Glomerular endothelial cell (primary cell): ENCODE measurements at places on chromosomes 7 and 10. TPM values are rescaled to one million over a fixed set of nuclear protein-coding genes. Genes with fewer than 3 reads are reported as not detected.

The PIK3CG gene
- 8.8 and 14.8 TPM in 2 replicates for total RNA-seq

The CASTOR2 gene
- total RNA-seq, result 17.7 and 21.3 TPM in 2 replicates

The LIPM gene
- total RNA-seq, result not detected in 2 replicates

DNA sequence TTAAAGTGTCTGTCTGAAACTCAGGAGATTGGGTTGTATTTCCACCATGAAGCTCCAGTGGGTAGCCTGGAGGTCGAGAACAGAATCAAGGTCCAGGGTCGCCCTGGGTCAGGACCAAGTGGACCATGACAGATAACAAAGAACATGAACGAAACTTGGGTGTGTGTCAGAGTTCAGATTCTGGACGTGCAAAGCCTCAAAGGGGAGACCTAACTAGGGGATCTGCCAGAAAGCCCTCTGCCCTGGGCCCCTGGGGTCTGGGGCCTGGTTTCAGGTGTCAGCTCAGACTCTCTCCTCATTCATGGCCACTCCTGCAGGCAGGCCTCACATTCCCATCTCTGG lies 1.6 kb downstream of the RASSF4 start:
- DNase-seq, result no peak

DNA sequence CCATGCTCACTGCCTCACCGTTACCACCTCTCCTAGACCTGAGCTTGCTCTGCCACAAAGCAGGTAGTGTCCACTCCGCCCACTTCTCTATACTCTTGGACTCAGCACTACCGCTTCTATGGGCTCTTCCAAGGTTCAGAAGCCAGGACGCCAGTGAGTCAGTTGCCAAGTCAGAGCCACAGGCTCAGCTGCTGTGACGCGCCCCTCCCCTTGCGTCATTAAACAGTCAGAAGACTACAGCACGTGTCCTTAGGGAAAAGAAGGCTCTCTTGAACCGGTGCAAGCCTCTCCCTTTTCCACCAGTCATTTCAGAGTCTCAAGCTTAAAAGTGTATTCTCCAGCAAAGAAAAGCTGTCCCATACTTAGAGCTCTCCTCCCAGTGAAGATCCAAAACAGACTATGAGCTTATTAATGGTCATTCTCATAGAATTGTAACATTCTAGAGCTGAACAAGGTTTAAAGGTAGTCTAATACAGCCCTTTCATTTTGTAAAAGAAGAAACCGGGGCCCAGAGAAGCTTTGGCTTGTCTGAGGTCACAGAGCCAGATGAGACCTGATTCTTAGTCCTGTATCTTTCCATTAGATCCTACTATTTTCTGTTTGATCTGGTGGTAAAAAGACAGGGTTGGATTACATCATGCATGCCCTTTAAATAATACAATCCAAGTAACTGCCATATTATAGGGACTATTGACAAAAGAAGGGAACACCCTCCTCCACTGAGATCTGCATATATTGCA lies 40.9 kb upstream of the MET start:
- DNase-seq, result no peak

GRCh38 chr7:154975984-154976383 lies 26.9 kb downstream of the PAXIP1 start:
- DNase-seq, result no peak

- DNase-seq, result no peak
Measured at GRCh38 chr10:21172930-21173801, 276.1 kb upstream of the NEBL start.

DNA sequence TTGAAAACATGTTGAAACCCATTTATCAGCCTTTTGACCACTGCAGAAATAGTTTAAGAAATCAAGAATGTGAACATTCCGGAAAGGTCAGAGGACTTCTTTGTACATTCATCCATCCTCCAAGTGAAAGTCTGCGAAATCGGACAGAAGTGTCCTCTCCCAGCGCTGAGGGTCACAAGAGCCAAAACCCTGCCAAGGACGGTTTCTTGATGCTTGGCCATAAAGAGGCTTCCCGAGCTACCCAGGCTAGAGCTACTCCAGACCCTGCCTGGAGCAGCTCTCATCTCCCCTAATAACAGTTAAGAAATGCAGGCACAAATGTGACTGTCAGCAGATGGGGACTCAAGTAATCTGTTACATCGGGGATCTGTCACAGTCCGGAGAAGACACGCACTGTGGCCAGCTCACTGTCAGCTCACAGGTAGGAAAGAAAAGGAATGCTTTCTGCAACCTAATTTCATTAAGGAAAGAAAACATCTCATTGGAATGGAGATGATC lies 4.5 kb upstream of the CYTH3 start:
- no peak for DNase-seq

- DNase-seq, result no peak
Measured at GRCh38 chr10:92122941-92123450, 167.9 kb downstream of the CPEB3 start.

DNA sequence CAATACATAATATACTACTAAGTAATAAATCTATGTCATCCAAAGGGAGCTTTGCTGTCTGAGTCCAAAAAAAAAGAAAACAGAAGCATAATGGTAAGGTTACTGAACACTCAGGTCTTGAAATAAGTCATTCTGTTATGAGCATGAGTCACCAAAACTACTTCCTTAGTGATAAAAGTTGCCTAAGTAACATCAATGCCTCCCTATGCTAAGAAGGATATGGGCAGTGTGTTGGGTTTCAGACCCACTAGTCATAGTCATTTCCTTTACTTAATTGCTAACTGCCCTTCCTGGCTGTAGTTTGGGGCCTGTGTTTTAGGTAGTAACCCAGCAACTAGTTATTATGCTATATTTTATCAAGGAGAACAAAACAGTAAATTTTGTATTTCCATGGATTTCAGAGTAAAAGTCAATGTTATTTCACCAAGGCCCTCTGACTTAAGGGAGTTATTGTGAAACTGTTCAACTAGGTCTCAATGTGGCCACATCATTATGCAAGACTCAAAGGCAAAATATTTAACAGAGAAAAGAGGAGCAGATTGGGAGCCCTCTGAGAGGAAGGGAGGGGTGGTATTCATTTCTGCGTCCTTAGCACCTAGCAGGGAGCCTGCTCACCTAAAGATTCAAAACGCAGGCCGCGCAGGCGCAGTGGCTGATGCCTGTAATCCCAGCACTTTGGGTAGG lies 11.7 kb upstream of the VIM start:
- DNase-seq, result peak; percentile 100

GRCh38 chr10:109773288-109774120 lies 149.8 kb downstream of the XPNPEP1 start:
- no peak for DNase-seq

DNA sequence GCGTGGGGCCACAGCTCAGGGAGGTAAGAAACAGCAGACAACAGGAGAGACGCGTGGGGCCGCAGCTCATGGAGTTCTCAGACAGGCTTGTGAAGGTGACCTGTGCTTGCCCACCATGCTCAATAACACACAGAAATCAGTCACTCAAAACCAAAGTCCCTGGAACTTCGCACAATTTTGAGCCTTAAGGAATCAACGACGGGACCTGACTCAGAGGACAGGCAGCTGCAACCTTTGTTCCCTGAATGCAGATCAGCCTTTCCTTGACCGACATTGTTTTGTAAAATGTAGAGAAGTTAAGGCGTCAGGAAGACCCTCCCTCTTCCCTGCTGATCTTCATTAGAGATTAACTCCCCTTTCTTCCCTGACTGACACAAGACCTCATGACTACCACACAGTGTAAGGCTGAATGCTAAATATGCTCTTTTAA lies 8.5 kb upstream of the KNDC1 start:
- DNase-seq, result no peak

DNA sequence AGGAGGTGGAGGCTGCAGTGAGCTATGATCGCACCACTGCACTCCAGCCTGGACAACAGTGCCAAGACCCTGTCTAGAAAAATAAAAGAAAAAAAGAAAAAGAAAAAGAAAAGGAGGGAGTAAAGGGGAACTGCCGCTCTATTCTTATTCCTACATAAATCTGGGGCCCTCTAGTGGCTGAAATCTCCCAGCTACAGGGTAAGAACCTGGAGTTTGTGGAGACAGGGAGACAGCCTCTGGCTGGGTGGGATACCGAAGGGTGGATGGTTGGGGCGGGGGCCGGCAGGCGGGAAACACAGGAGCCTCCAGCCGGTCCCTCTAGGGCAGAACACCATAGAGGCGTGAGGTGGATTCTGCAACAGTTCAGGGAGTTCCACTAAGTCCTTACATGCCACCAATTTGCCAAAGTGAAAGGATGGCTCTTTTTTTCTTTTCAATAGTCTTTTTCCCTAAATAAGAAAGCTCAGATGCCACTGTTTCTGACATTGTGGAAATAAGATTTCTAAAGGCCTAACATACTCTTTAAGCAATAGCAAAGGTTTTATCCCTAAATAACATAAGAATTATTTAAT lies 117.3 kb downstream of the SVIL start:
- DNase-seq, result no peak

GRCh38 chr10:13658264-13658663 lies 71.5 kb downstream of the PRPF18 start:
- DNase-seq, result no peak

DNA sequence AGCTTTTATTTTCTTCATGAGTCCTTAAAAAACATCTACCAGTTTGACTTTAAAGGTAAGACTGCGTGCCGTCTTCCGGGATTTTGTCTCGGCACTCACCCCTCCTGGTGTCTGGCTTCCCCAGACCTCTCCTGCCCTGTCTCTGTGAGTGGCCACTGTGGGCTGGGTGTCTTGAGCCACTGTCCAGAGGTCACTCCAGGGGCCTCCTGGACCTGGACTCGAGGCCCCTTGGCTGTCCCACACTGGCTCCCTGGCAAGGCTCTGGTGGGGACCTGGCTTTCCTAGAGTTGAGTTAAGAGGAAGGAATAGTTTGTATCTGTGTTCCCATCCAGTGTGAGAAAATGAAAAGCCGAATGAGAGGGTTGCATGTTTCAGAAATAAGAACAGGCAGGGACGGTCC lies 95.5 kb downstream of the NKX6-2 start:
- no peak for DNase-seq

DNA sequence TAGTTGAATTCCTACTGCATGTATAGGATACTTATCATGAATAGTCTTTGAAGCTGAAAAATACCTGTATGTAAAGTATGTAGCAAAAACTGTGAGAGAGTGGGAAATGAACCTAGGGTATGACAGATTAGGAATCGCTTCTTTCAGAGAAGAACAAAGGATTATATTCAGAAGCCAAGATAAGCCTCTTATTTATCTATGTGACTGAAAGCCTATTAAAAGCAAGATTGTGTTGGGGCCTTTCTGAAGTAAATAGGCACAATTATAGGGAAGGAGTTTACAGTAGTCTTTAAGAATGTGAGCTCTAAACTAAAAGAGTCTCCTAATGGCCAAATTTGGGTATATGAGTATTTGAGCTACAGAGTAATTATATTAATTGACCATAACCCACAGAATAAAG lies 102.1 kb downstream of the MTERF1 start:
- no peak for DNase-seq

DNA sequence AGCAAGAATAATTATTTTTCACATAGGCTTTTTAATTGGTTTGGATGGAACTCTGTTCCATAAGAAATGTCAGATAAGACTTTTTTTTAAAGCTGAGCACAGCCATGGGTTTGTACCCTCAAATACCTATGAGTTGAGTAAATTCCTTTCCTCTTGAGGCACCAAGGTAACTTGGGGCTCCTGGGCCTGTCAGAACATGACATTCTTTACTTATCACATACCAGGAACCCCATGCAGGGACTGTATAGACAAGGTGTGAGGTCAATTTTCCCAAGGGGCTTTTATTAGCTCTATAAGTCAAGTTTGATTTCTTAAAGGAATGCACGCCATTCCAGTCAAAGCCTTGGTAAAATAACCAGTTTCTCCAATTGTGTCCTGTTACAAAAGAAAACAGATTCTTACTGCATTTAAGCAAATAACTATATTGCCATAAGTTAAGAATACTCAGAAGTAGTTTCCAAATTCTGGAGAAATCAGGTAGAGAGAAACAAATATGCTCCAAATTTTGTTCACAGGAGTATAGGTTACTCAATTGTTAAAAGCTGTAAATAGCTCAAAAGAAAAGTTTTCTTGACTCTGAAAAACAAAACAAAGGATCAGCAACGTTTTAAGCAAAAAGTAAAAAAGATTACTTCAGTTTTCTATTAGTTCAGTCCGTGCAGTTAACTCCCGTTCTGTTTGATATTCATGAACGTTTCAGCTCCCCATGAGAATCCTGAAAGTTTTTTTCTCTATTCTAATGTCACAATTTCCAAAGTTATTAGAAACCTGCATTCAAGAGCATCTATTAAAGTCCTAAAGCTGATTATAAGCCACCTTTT lies 167.5 kb upstream of the NAMPT start:
- no peak for DNase-seq

DNA sequence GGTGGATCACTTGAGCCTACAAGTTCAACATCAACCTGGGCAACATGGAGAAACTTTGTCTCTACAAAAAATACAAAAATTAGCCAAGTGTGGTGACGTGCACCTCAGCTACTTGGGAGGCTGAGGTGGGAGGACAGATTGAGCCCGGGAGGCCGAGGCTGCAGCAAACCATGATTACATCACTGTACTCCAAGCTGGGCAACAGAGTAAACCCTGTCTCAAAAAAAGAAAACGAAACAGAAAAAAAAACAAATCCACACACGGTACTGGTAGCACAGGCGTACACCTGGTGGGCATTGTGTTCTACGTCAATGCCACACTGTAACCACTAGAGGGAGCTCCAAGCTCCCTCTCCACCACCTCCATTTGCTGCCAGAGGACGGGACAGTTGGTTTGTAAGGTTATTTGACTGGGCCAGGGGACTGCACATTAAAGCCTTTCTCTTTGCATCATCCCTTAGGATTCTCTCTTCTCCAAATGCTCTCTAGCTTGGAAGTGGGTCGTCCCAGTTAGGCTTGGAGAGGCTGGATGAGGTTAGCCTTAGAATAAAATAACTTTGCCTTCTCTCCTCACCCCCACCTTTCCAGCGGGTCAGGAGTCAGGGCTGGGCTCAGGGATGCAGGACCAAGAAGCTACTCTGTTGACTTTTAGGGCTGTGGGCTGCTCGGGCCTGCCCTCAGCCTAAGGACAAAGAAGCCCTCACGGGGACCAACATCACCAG lies 130.8 kb downstream of the SORBS1 start:
- no peak for DNase-seq

GRCh38 chr10:103632247-103632642 lies 138.7 kb downstream of the NEURL1 start:
- DNase-seq, result no peak

- no peak for DNase-seq
Measured at GRCh38 chr10:4887501-4887900, 61.5 kb downstream of the AKR1E2 start.

DNA sequence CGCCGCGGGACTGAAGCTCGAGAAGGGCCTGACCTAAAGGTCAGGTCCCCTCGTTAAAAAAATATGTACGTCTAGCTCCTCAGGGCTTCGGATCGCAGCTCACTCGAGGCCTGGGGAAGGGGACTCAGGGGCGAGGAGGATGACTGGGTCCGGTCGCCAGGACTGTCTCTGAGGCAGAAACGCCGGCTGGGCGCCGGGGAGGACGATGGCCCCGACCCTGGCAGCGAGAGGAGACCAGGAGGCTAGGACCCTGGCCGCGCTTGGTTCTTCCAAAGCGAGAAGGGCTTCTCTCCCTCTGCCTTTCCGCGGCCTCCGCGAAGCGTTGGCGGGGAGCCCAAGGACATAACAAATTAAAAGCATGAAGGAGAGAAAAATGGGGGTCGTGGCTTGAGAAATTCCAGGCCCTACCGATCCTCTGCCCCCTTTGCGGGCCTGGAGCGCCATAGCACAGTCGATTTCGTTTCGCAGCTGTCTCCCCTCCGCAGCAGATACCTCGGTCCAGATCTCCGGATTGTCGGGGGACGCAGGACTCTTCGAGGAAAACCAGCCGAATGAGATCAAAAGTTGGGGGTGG lies 3.1 kb downstream of the NKX2-3 start:
- no peak for DNase-seq
